T-helper 22 cell (primary cell): ENCODE measurements at places on chromosomes 1 and 21.
A peak's percentile ranks its signal among the peaks of the same experiment; 100 is the strongest.

- DNase-seq, result peak; percentile 57
These were observed 45.9 kb downstream of the FAAP20 start for GRCh38 chr1:2148691-2149090.

GRCh38 chr1:114750780-114751179 lies 7.0 kb downstream of the CSDE1 start:
- DNase-seq, result no peak

GRCh38 chr21:46620846-46621245 lies 14.6 kb upstream of the PRMT2 start:
- no peak for DNase-seq

DNA sequence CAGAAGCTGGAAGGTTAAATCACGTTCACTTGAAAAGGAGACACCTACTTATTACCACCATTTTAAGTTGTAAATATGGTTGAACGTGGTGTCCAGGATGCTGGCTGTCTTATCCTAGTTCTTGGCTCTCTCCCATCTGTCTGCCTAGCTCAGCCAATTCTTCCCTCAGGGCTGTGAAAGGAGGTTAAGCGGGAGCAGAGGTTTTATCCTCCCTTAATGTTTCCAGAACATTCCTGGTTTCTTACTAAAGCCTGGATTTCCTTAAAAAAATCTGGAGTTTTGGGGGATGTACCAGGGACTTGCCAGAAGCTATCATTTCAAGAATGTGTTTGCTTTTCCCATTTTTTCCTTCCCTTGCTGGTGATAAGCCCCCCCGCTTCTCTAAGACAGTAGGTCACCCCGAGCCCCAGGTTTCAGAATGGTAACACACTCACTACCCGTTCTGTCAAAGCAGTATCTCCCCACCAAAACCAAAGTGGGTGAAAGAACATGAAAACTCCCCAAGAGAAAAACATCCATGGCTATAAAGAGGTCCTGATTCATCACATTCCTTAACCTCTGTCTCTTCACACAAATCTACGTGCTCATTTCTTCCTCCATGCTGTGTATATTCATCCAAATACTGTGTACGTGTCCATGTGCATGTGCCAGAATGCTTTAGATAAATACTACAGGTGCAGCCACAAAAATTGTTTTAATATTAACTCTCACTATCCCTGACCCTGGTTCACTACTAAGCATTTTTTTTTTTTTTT lies 114.7 kb downstream of the MAP3K21 start:
- DNase-seq, result no peak

DNA sequence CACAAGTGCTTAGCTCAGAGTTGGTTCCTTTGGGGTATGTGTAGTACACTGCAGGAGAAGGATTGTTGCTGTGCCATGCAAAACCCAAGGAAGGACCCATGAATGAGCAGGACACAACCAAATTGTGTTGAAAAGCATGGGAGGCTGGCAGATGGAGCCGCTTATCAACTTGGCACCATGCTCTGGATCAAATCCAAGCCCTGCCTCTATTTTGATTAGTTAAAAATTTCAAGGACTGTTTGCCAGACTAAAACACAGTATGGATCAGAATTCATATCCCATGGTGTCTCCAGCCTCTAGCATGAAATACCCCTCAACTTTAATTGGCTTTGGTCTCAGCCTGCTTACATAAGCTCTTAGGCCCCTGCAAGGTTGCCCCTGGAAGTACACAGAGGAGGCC lies 27.8 kb downstream of the CCDC185 start:
- no peak for DNase-seq

- no peak for DNase-seq
These were observed 54.4 kb downstream of the SLC9A1 start for GRCh38 chr1:27100335-27101053.

DNA sequence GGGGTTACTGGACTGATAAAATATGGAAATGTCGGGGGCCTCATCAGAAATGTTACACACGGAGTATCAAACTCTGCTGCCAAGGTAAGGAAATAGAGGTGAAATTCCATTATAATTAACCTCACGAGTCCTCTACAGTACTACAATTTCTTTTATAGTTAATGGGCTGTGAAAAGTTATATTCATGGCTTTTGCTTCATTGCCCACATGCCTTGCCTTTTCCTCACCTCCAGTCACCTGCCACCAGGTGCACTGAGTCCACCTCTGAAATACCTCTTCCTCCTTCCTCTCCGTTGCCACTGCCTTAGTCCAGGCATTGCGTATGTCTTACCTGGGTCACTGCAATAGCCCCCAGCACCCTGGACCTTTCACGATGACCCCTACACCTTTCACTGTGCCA lies 186.9 kb downstream of the VPS13D start:
- no peak for DNase-seq

- no peak for DNase-seq
These were observed 360 bp downstream of the GJC2 start for GRCh38 chr1:228150120-228150460.

DNA sequence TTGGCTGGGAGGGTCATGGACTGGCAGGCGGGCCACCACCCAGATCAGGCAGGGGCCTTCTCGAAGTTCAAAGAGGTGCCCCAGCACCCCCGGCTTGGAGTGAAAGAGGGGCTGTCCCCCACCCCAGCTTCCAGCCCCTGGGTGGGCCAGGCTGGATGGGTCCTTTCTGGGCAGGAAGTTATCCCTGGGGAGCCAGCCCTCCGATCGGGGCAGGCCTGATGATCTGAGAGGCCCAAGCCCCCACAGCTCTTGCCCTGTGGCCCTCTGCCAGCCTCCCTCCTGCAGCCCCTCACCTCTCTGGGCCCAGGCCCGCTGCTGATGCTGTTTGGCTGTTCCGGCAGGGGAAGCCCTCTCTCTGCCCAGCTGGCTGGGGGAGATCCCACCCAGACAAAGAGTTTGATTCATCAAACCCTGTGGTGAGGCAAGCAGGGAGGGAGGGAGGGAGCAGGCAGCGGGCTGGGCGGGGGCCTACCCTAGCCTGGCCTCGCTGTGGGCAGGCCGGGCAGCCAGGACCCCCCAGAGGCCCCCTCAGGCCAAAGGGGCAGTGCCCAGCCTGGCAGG lies 2.5 kb downstream of the ARHGEF19 start:
- no peak for DNase-seq

GRCh38 chr21:46179708-46180078 lies 4.6 kb downstream of the SPATC1L start:
- DNase-seq, result no peak

GRCh38 chr1:245094092-245094491 lies 60.7 kb upstream of the KIF26B start:
- DNase-seq, result no peak

- no peak for DNase-seq
These were observed 147.5 kb downstream of the CYYR1 start for GRCh38 chr21:26425576-26425975.

DNA sequence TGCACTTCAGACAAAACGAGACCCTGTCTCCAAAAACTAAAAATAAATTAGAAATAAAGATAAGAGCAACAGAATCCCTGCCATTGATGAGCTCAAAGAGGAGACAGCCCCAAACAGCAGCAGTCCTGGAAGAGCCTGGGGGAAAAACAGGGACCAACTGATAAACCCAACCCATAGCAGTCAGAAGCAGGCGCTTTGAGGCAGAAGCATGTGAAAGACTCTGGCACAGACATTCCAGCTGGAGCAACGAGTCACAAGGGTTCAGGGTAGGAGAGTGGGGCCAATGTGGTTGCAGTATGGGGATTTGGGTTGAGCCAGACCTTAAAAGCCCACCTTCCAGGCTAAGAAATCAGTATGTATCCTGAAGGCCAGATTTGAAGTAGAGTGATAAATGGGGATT lies 78.5 kb downstream of the MPZL1 start:
- DNase-seq, result no peak

DNA sequence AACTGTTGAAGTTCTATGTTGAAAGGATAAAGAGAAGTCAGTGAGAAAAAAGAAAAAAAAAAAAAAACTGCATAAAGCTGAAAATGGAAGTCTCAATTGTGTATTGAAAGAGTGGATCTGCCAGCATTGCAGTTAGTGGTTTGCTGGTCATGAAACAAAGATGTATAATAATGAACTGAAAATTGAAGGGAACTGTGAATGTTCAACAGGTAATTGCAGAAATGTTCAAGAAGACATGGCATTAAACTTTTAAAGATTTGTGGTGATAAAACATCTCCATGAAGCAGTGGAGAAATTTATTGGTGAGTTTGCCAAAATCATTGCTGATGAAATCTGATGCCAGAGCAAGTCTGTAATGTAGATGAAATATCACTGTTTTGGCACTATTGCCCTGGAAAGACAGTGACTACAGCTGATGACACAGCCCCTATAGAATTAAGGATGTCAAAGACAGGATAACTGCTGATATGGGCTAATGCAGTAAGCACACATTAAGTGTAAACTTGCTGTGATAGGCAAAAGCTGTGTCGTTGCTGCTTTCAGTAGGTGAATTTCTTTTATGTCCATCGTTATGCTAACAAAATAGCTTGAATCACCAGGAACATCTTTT lies 71.0 kb downstream of the RD3 start:
- no peak for DNase-seq

- no peak for DNase-seq
These were observed 22.7 kb downstream of the UCHL5 start for GRCh38 chr1:193036337-193037047.

DNA sequence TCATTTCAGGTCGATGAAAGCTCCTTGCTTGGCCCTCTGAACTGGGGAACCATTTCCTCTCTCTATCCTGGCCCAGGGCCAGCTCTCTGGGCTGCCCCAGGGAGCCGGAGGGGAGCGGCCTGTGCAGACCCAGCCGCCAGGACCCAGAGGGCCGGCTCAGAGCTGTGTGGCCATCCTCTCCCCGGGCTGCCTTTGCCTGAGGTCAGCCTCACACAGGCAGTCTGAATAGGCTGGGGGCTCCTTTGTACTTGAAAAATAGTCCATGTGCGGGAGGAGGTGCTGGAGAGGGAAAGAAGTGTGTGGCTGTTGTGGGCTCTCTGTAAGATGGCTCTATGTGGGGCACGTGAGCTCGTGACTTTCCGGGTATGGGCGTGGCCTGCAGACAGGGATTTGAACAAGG lies 275.1 kb upstream of the VAMP3 start:
- no peak for DNase-seq

DNA sequence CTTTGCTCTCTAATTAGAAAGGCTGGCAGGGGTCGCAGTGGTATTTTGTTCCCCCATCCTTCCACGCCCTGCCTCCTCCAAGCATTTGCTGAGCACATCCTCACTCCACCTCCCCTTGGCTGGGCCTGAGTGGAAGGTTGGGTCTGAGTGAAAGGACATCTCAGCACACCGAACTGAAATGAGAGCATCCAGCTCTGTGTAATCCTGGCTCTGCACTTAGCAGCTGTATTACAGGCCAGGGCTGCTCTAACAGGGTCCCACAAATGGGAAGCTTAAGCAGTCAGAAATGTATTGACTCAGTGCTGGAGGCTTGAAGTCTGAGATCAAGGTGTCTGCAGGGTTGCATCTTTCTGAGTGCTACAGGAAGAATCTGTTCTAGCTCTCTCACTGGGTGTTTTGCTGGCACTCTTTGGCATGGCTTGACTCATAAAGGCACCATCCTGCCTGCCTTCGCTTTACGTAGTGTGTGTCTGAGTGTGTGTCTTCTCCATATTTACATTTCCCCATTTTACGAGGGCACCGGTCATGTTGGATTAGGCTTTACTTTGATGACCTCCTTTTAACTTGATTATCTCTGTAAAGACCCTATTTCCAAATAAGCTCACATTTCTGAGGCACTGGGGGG lies 48.5 kb upstream of the IGSF21 start:
- DNase-seq, result no peak

- no peak for DNase-seq
These were observed 98.8 kb downstream of the CCDC185 start for GRCh38 chr1:223492044-223492443.

DNA sequence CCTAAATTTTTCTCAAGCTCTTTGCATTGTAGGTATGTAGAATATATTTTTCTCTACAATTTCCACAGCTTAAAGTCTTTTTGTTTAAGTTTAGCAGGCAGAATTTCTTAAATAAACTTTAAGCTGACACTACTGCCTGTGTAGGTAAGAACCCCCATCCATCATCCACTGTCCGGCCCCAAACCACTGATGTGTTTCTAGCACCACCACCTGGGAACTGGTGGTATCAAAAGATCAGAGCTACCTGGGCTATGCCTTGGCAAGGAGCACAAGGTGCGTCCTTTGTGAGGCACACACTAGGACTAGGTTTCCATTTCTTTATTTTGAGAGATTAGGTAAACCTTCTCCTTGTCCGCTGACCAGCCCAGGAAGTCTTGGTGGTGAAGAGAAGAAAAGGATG lies 10.5 kb upstream of the LELP1 start:
- DNase-seq, result no peak

- no peak for DNase-seq
These were observed 9.4 kb downstream of the USP16 start for GRCh38 chr21:29033871-29034270.

GRCh38 chr21:41435706-41436105 lies 9.7 kb downstream of the MX1 start:
- DNase-seq, result no peak

GRCh38 chr1:183215076-183215720 lies 29.1 kb downstream of the LAMC2 start:
- DNase-seq, result no peak

DNA sequence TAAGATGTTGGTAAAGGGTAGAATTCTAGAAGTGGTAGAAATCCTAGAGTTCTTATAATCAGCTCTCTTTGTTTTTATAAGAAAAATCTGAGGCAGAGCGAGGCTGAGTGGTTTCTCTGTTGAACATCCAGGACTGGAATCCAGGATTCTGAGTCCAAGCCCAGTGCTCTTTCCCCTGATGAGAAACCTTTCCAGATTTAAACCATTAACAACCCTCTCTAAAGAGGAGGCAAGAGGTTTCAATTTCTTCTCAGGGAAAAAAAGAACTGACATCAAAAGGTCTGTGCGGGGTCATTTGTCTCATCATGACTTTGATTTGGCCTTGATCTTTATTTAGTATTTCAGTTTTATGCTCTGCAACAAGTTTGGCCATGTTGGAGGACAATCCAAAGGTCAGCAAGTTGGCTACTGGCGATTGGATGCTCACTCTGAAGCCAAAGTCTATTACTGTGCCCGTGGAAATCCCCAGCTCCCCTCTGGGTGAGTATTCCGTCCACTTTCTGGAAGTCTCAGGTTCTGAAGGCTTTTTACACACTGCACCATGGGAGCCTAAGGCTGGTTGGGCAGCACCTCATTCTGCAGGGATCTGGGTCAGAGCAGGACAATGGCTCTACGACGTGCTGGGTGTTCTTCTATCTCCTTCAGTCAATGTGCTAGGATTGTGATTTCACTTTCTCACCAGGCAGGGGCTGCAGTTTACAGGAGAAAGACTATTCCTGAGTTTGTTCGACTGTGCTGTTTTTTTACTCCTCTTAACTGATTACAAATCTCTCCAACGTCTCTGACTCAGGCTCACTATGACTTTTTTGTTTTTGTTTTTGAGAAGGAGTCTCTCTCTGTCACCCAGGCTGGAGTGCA lies 18.9 kb upstream of the CCT8 start:
- DNase-seq, result no peak

- DNase-seq, result no peak
These were observed 367.1 kb upstream of the ADGRL4 start for GRCh38 chr1:79373481-79374125.

- DNase-seq, result no peak
These were observed 177.3 kb upstream of the TMEM51 start for GRCh38 chr1:14976256-14976655.

- DNase-seq, result no peak
These were observed 455.0 kb downstream of the BRINP3 start for GRCh38 chr1:190022709-190023108.
